Activated naive CD4-positive, alpha-beta T cell treated with anti-CD3 and anti-CD28 coated beads, Interleukin-2, amount 50 U/mL, for 16 hours (primary cell): ENCODE measurements at places on chromosomes 3 and 15.
A peak's percentile ranks its signal among the peaks of the same experiment; 100 is the strongest.

GRCh38 chr15:57138349-57138788 is 219.9 kb downstream of the TCF12 start:
- no peak for DNase-seq

DNA sequence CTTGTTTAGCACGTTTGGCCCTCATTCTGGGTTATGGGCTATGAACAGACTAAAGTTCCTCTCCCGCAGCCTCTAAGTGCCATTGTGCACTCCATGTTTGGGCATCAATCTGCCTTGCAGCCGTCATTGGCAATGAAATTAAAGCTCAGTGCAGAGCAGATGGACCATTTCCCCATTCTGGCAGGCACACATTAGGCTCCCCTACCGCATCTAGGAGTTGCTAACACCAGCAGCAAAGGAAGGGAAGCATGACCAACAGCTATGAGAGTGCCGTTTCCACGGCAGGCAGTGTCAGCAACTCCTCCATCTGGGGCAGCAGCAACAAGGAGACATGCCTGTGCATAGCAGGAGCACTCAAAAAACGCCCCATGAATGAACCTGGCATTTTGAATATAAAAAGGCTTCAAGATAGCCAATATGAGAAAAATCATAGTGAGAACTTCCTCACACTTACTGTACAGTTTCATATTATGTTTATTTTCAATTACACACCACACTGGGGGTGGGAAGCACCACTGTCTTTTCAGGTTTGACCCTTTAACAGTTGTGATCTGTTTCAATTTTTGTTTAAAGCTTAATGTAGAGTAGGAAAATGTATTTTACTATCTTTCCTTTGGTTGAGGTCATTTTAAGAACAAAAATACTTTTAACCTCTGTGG is 218.7 kb downstream of the KCNMB2 start:
- DNase-seq, result no peak

GRCh38 chr15:63194880-63195568 is 5.6 kb downstream of the RAB8B start:
- no peak for DNase-seq

- peak; percentile 32 for DNase-seq
Observed at GRCh38 chr15:68154923-68155559, 50.1 kb downstream of the CALML4 start.

DNA sequence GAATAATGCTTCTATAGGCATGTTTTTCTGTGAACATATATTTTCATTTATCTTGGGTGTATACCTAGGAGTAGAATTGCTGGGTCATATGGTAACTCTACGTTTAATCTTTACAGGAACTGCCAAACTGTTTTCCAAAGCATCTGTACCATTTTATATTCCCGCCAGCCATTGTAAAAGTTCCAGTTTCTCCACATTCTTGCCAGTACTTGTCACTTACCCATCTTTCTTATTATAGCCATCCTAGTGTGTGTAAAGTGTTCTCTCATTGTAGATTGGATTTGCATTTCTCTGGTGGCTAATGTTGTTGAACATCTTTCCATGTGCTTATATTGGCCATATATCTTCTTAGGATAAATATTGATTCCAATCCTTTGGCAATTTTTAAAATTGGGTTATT is 31.2 kb upstream of the CFAP20DC start:
- DNase-seq, result no peak
